ENCODE measurements at places on chromosomes 1 and 21. TPM values are rescaled to one million over a fixed set of nuclear protein-coding genes. Genes with fewer than 3 reads are reported as not detected.

- peak; percentile 24 for DNase-seq
Measured at GRCh38 chr21:45407629-45408247, 2.8 kb downstream of the COL18A1 start.

DNA sequence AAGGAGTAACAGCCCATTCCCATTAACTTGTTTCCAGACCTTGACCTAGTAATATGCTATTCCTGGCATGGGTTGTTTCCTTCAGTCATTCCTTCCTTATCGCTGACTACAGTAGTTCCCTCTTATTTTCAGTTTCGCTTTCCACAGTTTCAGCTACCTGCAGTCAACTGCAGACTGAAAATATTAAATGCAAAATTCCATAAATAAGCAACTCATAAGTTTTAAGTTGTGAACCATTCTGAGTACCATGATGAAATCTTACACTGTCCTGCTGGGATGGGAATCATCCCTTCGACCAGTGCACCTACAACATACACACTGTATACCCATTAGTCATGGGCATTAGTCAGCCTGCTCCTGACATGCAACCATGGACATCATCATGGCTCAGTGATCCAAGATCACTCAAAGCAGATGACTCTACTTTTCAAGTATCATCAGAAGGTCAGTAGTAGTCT lies 66.7 kb downstream of the CCDC30 start:
- no peak for DNase-seq

Gene CDK18
- total RNA-seq: 209 TPM

DNA sequence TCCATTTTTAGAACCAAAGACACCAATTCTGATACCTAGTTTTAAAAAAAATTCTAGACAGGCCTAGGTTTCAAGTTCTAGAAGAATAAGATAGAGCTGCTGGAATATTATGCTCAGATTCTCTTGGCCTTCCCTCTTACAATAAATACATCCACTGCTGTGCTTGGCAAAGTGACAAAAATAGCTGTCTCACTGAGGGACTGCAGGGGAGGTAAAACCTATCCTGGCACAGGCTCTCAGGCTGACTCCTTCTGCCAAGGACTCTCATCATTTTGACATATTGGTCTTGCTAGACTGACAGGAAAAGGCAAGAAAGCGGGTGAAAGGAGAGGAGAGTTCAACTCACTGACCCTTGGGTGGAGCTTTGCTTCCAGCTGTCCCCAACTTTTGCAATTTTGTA lies 197.0 kb upstream of the LHX8 start:
- DNase-seq: no peak

DNA sequence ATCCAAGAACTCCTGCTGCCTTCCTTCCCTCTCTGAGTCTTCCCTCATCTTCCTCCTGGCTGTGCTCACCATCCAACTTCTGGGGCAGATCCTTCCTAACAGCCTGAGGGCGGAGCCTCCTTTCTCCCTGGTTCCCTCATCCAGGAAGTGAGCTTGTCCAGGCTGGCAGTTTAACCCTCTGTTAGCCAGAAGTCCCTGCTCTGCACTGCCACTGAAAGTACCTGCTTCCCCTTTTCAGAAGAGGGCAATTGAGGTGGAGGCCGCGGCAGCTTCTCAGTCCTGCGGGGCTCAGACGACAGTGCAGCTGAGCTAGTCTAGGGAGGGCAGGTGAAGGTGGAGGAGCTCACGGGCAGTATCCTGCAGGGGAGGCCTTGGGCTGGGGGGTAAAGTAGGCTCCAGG lies 149.1 kb downstream of the FCRL5 start:
- no peak for DNase-seq

- no peak for DNase-seq
Measured at GRCh38 chr1:40844079-40844478, 18.1 kb downstream of the CITED4 start.

DNA sequence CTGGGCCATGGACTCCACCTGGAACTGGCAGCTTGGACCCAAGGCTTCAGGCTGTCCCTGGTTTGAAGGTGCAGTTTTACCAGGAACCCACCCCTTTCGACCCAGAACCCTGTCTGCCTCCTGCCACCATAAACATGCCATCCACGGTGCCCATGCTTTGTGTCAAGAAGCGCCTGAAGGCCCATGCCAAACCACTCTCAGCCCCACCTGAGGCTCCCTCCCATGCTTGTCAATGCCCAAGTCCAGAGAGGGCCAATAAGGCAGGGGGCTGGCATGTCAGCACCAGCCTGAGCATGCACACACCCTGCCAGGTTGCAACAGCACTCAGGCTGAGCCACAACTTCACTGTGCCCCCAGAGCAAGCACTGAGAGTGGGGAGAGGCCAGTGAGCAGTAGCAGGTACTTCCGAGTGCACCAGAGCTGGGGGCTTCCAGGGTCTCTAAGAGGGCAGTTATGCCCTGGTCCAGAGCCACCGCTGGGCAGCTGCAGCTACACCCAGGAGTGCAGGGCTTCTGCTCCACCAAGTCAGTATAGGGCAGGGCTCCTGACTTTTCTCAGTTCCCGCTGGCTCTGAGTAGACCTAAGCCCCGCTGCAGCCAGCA lies 1256.0 kb downstream of the AMY1C start:
- no peak for DNase-seq

DNA sequence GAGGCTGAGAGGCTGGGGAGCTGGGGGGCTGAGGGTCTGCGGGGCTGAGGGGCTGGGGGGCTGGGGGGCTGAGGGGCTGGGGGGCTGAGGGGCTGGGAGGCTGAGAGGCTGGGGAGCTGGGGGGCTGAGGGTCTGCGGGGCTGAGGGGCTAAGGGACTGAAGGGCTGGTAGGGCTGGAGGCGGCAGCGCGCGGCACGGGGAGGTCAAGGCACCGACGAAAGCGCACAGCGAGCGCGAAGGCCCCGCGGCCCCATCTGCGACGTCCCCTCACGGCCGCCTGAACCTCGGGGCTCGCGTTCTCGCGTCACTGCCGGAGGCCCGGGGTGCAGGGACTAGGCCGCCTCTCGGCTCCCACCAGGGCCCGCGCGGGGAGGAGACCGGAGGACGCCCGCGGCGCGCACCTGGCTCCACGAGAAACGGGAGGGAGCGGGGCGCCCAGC lies 356 bp downstream of the INTS11 start:
- no peak for DNase-seq

GRCh38 chr1:160024195-160024905 lies 7.4 kb downstream of the PIGM start:
- DNase-seq: no peak

DNA sequence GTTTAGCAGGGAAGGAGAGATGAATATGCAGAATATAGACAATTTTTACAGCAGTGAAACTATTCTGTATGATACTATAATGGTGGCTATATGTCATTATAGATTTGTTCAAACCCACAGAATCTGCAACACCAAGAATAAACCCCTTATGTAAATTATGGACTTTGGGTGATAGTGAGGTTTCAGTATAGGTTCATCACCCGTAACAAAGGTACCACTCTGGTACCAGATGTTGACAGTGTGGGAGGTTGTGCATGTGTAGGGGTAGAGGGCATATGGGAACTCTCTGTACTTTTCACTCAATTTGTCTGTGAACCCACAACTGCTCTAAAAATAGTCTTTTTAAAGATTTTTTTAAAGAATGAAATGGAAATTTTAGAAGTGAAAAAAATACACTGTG lies 29.9 kb upstream of the PRDX6 start:
- DNase-seq: no peak

Gene OR10Z1
- not detected for total RNA-seq

Gene INAVA
- 0.05 TPM for total RNA-seq

Gene SPRR2B
- not detected for total RNA-seq

Data from left ventricle myocardium superior (tissue), 1 donor.